Activated CD4-positive, alpha-beta memory T cell treated with anti-CD3 and anti-CD28 coated beads, Interleukin-2, amount 10 ng/mL, durations not matched to agents 7 days and 5 days (primary cell): ENCODE measurements at places on chromosomes 3 and 15.

DNA sequence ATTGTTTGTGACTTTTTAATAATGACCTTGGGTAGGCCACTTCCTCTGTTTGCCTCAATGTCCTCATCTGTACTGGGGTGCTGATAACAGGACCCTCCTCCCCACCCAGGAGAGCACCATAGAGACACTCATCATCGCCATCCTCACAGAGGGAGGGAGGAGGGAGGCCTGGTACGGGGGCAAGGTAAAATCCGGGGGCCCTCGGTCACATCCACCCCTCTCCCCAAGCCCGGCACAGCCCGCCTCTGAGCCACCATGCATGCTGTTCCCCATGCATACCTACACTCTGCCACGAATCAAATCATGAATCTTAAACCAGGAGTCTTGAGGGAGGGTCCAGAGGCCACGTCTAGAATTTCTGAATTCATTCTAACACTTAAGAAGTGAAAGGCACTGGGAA, 74.9 kb upstream of the IQSEC1 start:
- no peak for DNase-seq

GRCh38 chr15:92586383-92586942, 69.1 kb downstream of the FAM174B start:
- no peak for DNase-seq

DNA sequence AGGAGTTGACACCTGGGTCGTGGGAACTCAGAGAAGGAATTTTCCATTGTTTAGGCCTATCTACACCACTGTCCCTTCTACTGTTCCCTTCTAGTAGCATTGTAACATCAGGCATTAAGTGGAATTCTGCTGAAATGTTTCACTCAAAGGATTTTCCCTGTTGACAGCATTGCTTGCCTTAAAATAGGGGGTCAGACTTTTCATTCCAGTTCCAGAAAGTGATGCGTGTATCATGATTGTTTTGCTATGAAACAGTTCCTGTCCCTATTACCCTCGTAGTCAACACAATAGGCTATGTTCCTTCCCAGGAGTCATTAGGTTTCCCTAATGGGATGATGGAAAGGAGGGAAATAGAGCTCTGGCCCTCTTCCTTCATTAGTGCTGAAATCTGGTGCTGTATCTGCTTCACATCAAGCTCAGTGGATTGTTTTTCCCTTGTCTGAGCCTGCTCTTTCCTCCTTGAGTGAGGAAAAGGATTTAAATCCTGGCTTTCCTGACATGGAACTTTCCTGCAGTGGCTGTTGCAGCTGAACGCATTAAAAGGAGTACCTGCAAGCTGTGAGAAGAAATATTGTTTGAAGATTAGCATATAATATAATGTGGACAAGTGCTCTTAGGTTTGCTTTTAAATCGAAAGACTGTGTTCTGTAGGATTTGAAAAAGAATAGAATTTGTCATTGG, 195.9 kb downstream of the KLHL25 start:
- no peak for DNase-seq

DNA sequence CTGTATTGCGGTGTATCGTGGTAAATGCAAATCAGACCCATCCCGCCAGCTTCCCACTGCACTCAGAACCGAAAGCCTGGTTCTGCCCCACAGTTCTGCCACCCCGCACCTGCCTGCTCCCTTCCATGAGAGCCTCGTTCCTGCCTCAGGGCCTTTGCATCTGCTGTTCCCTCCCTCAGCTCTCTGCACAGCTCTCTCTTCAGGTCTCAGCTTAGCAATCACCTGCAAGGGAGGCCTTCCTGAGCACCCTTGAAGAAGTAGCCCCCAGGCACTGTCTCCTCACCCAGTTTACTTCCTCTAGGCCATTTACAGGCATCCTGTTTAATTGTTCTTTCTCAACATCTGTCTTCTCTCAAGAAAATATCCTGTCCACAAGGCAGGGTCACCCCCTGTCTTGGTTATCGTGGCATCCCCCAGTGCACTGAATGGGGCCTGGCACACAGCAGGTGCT, 13.3 kb upstream of the IQSEC1 start:
- no peak for DNase-seq

DNA sequence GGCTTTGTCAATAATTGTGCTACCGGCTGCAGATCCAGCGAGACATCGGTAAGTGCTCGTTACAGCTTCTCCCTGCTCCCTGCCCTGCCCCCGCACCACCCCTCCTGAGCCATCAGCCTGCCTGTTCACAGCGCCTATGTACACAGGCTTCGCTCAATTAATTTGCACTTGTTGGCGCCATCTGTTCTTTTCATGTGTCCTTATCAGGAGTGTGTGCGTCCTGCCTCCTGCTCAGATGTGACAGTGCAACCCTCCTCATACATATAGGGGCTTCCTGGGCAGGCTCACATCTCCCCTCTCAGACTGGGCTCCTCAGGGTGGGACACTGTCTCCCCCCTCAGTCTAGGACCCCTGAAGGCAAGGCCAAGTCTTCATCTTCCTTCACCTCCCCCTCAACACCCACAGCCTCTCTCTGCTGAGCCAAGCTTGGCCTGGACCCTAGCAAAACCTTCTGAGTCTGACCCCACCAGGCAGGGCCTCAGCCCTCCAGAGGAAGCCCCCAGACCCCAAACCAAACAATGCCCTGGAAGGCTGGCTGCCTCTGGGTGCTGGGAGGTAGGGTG, 54.9 kb downstream of the CYP11A1 start:
- no peak for DNase-seq

GRCh38 chr15:91228890-91229289, 128.8 kb downstream of the SV2B start:
- DNase-seq: no peak

DNA sequence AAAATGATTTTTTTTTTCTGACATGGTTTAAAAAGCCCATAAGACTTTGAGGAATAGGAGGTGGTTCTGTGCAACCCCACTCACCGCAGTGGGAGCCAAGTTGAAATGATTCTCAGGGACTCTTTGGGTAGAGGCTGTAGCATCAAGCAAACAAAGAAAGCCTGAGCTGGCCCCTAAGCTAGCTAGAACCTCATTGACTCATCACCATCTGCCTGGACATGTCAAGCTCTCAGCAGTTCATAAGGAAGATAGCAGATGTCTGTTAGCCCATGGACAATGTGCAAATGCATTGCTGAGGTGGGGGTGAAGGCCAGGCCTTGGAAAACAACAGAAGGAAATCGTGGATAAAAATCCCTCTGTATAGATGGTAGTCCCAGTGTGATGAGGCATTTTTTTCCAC, 234.8 kb downstream of the NR2F2 start:
- no peak for DNase-seq

- no peak for DNase-seq
Observed at GRCh38 chr3:7015683-7016440, 154.9 kb downstream of the GRM7 start.

DNA sequence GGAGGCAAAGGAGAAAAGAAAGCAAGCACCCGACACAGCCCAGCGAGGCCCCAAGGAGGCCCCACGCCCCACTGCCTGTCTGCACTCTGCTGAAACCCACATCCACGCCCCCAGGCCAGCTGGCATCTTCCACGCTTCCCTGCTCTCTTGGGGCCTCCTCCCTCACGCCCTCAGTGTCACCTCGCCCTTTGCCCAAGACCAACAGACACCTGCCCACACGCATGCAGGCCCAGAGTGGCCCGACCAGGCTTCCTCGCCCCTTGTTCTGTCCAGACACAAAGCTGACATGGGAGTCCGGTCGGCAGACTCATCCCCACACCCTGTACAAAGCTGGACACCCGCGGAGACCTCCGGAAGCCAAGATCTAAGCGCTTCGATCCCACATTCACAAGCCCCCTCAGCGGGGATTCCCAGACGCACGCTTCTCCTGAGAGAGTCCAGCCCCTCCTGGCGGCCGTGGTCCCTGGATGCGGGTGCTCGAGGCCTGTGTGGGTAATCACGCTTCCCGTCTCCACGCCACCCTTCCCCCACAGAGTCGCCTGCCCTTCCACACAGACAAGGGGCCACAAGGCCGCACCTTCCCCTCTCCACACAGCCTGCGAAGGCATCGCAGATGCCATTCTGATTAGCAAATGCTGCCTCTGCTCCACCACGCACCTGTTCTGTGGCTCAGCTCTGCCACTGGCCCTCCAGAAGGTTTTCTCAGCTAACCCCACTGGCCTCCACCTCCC, 176.6 kb downstream of the XXYLT1 start:
- DNase-seq: no peak
